ENCODE measurements at places on chromosomes 5 and 9.

- DNase-seq: peak; percentile 49
Measured at GRCh38 chr9:136051453-136051836, 43.6 kb downstream of the NACC2 start.

- no peak for DNase-seq
Measured at GRCh38 chr5:139693676-139694364, 45.7 kb downstream of the CXXC5 start.

- no peak for DNase-seq
Measured at GRCh38 chr9:135783540-135784245, 81.7 kb downstream of the KCNT1 start.

DNA sequence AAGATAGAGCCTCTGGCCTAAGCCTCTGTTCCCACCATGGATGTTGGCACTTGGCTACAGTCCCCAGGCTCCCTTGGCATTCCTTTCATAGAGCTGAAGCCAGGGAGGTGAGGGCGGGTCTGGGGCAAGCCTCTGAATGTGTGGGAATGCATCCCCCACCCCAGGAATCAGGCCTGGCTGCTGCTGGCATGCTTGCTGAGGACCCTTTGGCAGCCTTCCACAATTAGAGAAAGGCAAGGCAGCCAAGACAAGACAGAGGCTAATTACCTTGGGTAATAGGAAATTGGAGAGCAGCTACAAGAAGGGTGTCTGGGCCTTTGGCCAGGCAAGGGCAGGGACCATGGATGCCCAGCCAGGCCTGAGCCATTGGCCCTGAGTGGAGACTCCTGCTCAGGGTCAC is 204.4 kb upstream of the TRIM32 start:
- peak; percentile 78 for DNase-seq

DNA sequence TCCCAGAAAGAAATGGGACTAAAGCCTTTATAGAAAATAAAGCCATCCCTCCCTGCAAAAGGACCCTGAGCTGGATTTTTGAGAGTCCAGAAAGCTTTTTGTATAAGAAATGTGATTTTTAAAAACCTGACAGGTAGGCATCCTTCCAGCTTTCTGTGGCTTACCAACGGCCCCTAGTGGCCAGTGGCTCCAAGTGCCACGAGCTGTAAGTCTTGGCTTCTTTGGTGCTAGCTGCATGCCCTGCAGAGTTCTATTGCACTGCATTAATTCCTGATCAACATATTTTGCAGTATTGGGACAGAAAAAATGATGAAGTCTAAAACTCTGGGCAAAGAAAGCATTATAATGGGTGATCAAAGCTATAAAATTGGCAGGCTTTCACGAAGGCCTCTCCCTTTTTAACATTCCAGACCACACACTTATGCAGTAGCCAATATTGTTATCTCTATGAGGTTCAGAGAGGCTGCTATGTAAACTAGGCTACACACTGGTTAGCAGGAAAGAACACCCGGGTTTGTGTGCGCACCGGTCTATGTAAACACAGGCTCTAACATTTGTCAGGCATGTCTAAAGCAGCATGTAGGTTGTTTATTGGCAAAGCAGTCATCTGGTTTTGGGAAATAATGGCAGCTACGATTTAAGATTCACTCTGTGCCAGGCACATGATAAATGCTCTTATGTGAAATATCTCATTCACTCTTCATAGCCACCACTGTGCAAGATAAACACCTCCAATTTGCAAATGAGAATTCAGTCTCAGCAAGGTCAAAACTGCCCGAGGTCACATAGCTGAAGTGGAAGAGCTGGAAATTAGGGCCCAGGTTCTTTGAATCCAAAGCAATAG is 55.2 kb downstream of the NMUR2 start:
- no peak for DNase-seq
